ENCODE measurements at places on chromosomes 16 and 17. TPM values are rescaled to one million over a fixed set of nuclear protein-coding genes. Genes with fewer than 3 reads are reported as not detected.

Gene HBQ1
- total RNA-seq: not detected

Gene PCGF2
- 13.4 TPM for total RNA-seq

Gene SCGB1C2
- not detected for total RNA-seq

Gene CCL16
- total RNA-seq: 1.5 TPM

Gene NUDT16L1
- 27.6 TPM for total RNA-seq

Gene CHD9NB
- not detected for total RNA-seq

Gene CCL13
- total RNA-seq: not detected

Gene CD300LG
- 4.0 TPM for total RNA-seq

Data from spleen (tissue), 13 donors.